ENCODE measurements at places on chromosomes 16 and 17.

- DNase-seq: peak; percentile 71
These were observed 109.8 kb downstream of the GOSR1 start for GRCh38 chr17:30586818-30587595.

DNA sequence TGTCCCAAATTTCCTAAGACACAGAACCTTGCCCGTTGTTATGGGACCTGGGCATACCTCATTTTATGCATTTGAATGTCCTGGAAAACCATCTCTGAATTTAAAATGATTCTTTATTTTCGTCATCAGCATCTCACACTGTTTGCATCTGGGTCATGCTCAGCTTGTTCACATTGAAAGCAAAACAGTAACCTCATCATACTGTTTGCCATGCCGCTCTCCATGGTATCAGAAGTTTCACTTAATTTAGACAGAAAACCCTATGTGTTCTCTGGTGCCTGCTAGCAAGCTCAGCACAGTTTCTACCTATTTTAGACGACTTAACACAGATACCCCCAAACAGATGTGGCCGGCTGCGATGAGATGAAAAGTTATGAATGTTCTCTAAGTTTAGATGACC, 292.1 kb downstream of the SNX29 start:
- DNase-seq: no peak

- DNase-seq: no peak
These were observed 29.4 kb downstream of the TANC2 start for GRCh38 chr17:62995377-62995885.

- no peak for DNase-seq
These were observed 256.3 kb downstream of the FTO start for GRCh38 chr16:53960050-53960812.

DNA sequence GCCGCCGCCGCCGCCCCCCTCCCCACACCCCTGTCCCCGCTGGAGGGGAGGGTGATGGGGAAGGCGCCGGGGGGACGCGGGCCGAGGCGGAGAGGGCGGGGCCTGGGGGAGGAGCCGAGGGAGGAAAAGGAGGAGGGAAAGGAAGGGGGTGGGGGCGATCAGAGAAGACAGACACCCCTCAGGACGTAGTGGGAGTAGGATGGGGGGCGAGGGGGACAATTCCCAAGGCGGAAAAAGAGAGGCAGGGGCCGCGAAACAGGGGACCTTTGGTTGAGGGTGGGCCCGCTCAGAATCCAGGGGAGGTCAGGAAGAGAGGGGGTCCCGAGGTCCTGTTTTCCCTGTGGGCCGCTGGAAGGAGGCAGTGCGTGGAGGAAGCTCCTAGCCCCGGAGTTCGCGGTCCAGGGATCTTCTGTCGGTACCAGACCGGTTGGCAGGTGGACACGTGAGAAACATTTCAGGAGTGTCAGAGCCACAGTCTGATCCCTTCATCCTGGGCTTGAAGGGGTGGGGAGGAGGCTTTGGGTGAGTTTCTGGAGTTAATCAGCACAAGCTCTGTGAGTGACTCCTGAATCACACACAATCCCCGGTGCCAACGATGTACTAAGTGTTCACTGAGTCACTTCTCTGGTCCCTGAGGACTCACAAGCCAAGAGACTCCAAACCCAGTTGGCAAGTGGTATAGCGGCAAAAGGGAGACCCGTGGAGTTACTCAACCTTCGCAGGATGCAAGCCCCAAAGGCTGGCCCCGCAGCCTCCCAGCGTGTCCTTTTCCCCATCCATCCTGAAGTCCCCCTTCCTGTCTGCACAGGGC, at the start of gene XYLT1:
Gene XYLT1 (minus strand): TSS at position 53 of the 811 bp plus-strand sequence. CDS start 164 bp downstream, outside the sequence.
- DNase-seq: no peak

- no peak for DNase-seq
These were observed 42.0 kb downstream of the FOXK2 start for GRCh38 chr17:82561429-82562035.

DNA sequence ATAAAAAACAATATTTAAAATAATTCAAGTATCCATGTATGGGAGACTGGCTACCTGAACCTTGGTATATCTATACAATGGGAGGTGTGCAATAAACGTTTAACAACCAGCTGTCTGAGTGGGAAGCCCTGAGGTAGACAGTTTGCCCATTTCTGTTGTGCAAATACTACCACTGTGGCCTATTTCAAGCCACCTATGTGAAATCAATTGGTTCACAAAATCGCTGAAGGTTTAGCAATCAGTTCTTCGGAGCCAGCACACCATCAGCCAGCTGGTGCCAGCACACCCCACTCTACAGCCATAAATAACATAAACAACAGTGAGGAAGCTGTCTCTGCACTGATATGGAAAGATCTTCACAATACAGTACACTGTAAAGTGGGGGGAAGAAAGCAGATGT, 46.7 kb upstream of the KDM8 start:
- DNase-seq: no peak

DNA sequence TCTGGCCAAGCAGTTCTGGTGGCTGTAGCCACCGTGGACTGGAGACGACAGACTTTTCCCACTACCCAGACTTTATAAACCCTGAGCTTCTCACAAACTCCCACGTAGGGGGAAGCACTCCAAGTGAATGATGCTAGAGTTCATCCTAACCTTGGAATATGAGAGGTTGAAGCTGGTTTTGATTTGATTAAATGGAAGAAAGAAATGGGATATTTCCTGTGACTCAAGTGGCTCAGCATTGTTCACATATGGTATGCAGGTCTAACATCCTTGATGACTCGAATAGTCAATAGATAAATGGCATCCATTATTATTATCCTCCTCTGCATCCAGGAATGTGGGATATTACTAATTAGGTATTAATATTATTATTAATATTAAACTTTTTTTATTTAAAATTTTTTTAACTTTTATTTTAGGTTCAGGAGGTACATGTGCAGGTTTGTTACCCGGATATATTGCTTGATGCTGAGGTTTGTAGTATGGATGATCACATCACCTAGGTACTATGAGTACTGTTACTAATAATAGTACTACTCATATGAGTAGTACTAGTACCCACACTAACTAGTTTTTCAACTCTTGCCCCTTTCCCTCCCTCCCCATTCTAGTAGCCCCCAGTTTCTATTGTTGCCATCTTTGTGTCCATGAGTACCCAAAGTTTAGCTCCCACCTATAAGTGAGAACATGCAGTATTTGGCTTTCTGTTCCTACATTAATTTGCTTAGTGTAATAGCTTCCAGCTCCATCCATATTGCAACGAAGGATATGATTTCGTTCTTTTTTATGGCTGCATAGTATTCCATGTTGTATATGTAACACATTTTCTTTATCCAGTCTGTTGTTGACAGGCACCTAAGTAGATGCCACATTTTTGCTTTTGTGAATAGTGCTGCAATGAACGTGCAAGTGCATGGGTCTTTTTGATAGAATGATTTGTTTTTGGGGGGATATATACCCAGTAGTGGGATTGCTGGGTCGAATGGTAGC, 22.9 kb downstream of the PIK3R6 start:
- no peak for DNase-seq

DNA sequence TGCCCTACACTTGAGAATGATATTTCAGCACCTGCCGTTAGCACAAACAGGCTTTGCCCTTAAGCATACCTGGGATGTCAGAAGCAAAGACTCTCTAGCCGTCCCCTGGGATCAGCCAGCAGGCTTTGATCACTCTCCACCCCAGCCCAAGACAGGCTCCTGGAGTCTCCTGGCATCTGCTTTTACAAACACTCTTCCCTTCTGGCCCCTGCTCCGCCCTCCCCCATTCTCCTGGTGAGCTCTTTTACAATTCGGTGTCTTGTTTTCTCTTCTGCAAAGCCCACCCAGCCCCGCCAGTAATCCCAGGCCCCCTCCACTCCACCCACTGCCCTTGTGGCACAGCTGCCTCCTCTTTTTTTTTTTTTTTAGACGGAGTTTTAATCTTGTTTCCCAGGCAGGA, 50.4 kb downstream of the KATNIP start:
- no peak for DNase-seq

DNA sequence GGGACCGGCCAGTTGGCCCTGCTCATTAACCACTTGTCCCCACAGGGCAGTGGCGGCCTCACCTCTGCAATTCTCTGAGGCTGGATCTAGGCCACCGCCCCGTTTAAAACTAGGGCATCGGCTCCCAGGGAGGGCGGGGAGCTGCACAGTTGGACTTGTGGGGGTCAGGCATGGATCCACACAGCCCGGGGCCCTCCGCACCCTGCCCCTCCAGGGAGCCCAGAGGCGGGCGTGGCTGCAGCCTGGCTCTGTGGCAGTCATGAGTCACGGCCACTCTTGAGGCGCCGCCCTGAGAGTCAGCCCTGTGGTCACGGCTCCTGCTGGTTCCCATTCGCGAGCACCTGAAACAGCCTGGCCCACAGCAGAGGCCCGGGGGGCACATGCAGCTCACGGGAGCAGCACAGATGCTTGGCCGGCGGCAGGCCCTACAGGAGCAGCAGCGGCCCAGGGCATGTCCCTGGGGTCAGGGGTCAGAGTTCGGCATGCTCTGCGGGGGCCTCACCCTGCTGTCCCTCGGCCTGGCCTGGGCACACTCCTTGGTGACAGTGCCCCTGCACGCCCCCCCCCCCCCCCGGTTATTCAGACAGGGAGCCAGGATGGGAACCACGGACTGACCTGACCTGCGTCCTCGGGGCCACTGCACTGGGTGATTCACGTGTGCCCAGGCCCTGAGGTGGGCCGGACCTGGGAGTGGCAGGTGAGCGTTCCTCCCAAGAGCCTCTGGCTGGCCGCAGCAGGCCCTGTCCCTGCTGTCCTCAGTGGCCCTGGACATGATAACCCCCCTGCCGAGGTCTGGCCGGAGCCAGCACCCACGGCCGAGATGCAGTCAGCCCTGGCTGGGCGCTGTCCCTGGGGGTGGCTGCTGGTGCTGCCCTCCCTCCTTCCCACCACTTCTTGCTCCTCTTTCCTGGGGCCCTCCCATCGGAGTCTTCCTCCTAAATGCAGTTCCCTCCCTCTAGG, 8.2 kb downstream of the CAPN15 start:
- DNase-seq: no peak

DNA sequence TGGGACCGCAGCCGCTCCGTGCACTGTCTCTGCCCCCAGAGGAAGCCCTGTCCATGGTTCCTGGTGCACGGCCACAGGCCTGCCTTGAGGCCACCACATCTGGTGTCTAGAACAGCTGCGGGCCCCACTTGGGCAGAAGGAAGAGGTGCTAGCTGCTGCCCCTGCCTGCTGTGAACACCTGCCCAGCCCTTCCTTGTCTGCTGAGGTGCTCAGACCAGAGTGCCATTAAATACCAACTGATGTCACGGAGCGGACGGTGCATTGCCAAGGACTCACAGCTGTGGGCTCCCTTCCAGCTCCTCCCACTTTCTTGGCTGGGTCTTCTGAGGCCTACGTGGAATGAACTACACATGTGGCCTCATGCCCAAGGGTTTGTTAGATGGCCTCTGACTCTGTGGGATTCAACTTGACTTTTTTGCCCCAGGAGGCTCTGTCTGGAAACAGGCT, 146.1 kb downstream of the RAB11FIP4 start:
- no peak for DNase-seq

GRCh38 chr16:77212741-77213541, 13.7 kb downstream of the SYCE1L start:
- DNase-seq: no peak

GRCh38 chr17:8965394-8966168, at the start of gene PIK3R5:
TSS of gene PIK3R5 (minus strand) at chr17:8965707. CDS start at chr17:8911494, 54,213 bp downstream.
- DNase-seq: no peak

DNA sequence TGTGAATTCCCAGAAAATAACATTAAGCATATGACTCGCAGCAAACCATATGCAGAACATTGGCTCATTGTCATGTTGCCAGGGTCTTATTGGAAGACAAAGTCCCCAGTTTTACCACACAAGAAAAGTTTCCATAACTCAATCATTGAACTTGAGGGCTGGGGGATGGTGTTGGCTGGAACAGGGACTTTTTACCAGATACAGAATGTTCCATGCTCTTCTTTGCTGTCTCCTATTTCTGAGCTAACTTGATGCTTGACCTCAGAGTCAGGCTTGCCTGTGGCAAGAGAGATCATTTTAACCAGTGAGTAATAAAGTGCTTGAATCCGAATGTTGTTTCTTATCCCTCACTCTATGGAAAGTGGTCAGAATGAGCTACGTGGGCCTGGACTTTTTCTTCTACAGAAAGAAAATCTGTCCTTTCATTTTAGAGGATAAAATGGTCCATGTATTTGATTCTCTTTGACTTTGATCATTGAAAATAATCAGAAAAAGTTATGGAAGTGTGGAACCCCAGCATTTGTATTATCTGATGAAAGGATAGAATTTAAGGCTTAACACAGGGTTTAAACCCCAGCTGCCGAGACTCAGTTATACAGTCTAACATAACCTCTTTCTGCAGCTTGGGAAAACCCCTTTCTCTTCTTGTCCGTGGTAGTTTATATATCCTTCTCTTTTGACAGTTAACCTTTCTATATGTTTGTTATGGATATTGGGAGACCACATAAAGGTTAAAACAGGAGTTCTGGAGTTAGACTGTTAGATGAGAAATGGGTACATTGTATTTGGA, 67.0 kb downstream of the TUBD1 start:
- DNase-seq: peak; percentile 83

DNA sequence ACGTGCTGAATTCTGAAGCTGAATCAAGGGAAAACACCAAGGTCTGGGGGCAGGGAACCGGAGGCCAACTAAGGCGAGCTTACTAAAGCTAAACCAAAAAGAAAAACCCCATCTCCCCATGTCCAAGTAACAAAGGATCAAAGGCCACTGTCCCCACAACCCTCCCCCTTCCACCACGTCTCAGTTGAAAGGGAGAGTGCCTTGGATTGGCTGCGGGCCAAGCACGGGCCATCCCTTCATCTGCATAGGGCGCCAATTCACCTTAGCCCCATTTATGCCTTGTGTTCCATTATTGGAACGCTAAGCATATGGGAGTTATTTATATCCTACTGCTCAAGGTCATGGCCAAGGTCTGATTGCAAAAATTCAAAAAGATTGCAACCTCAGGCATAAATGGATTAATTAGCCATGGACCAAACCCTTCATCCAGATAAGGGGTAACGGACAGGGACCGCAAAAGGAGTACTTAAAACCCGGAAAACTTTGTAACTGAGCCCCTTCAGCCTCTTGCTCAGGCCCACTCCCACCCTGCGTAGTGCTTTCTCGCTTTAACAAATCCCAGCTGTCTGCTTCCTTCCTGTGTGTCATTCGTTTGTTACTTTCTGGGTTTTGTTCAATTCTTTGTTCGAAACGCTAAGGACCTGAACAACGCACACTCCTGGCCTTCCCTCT, 740 bp upstream of the ATP6V0D1 start:
- DNase-seq: no peak

DNA sequence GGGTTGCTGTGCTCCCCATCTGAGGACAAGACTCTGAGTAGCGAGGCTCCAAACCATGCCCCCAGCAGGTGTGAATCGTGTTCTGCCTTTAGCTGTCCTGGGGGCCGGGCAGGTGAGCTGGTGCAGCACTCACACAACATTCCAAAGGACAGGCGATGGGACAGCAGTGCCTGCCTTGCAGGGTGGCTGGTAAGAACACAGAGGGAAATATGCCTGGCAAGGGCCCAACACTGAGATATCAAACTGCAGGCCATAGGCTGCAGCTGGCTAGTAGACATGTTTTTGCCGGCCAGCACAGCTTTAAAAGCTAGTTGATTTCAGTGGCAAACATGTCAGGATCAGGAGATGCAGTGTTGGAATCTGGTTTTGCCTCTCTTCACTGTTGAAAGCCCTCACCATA, 23.6 kb downstream of the CLEC16A start:
- no peak for DNase-seq
